ENCODE measurements at places on chromosomes 4 and X. TPM values are rescaled to one million over a fixed set of nuclear protein-coding genes. Genes with fewer than 3 reads are reported as not detected.
A peak's percentile ranks its signal among the peaks of the same experiment; 100 is the strongest.

GRCh38 chrX:72052415-72053090 lies 79.2 kb downstream of the RTL5 start:
- DNase-seq, result peak; percentile 28
- H3K4me3 ChIP-seq, result peak overlapping the region; percentile 27
- no peaks in the 10 kb centered on the region for H3K36me3 ChIP-seq
- H3K27ac ChIP-seq, result peak overlapping the region; percentile 87
- no peaks in the 10 kb centered on the region for H3K27me3 ChIP-seq

The PORCN gene
- total RNA-seq, result 14.1 TPM

The SUPT20HL1 gene
- not detected for total RNA-seq

- H3K27ac ChIP-seq, result no peak overlapping the region
- H3K27me3 ChIP-seq, result peaks cover 65% of the 10 kb centered on the region
- H3K36me3 ChIP-seq, result no peaks in the 10 kb centered on the region
- H3K4me3 ChIP-seq, result no peak overlapping the region
- H3K4me1 ChIP-seq, result peaks cover 5% of the 10 kb centered on the region
- DNase-seq, result no peak
Measured at GRCh38 chr4:139975830-139976272, 178.1 kb downstream of the MAML3 start.

- H3K4me3 ChIP-seq, result no peak overlapping the region
- no peaks in the 10 kb centered on the region for H3K36me3 ChIP-seq
- H3K27me3 ChIP-seq, result no peaks in the 10 kb centered on the region
- peaks cover 6% of the 10 kb centered on the region for H3K4me1 ChIP-seq
- no peak for DNase-seq
- no peak overlapping the region for H3K27ac ChIP-seq
Measured at GRCh38 chr4:149823769-149824221, 8.2 kb upstream of the IQCM start.

DNA sequence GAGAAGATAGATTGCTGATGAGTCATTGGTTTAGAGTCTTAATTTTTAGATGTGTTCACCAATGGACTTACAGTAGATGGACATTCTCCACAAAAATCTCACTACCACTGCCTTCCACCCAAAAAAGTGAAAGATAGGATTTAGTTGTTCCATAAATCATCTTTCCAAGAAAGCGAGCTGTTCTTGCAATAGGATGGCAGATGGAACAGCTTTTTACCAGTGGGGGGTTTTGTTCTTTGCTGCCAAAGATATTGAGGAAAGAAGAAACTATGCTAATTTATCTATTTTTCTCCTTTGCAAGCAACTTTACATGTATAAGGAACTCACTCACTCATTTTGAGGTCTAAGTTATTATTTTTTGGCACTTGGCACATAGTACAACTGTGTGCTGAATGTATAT lies 109.5 kb downstream of the ADGRL3 start:
- no peak overlapping the region for H3K4me3 ChIP-seq
- no peaks in the 10 kb centered on the region for H3K4me1 ChIP-seq
- H3K36me3 ChIP-seq, result no peaks in the 10 kb centered on the region
- H3K27ac ChIP-seq, result no peak overlapping the region
- no peak for DNase-seq

The THAP6 gene
- 15.2 TPM for total RNA-seq

- no peak overlapping the region for H3K4me3 ChIP-seq
- H3K27me3 ChIP-seq, result no peaks in the 10 kb centered on the region
- no peak for DNase-seq
Measured at GRCh38 chrX:153870288-153870690, 15.7 kb downstream of the L1CAM start.

DNA sequence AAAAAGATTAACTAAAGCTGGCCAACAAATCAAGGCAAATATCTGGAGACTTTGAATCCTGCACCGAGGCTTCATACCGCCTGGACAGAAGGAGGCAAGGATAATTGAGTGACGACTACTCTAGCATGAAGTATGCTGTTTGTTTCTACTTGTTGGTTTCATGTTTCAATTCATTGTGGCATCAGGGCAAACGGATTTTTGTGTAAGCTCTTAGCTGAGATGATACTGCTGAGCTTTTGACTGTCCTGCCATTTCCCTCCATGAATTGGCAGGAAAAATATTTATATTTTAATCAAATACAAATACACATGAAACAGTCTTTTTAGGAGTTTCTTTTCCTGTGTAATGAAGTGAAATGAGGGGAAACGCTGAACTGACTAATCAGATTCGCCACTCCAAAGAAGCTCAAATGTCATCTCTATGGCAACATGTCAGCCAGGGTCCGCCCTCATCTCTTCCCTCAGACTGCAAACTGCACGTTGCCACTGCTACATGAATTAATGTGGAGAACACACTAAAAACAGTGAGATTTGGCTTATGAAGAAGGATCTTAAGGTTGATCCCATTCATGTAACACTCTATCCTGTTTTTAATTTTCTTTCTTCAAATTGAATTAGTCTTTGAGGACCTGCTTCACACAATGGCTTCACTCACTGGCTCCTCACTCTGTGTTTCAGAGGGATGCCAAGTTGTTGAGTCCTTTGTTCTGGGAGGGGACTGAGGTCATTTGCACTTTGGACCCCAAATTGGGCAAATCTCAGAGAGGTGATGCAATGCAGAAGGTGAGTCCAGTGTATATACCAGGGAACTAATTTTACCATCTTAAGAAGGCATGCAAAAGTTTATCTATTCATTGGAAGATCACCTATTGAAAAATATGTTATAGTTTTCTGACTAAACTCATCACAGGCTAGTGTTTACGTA lies 149.6 kb upstream of the MID1 start:
- DNase-seq, result peak; percentile 21
- no peaks in the 10 kb centered on the region for H3K27me3 ChIP-seq
- no peaks in the 10 kb centered on the region for H3K36me3 ChIP-seq
- 0 out of 2 replicates have a peak overlapping the region, but pooled peaks have one; percentile 8 for H3K27ac ChIP-seq
- H3K4me3 ChIP-seq, result peak overlapping the region; percentile 9

DNA sequence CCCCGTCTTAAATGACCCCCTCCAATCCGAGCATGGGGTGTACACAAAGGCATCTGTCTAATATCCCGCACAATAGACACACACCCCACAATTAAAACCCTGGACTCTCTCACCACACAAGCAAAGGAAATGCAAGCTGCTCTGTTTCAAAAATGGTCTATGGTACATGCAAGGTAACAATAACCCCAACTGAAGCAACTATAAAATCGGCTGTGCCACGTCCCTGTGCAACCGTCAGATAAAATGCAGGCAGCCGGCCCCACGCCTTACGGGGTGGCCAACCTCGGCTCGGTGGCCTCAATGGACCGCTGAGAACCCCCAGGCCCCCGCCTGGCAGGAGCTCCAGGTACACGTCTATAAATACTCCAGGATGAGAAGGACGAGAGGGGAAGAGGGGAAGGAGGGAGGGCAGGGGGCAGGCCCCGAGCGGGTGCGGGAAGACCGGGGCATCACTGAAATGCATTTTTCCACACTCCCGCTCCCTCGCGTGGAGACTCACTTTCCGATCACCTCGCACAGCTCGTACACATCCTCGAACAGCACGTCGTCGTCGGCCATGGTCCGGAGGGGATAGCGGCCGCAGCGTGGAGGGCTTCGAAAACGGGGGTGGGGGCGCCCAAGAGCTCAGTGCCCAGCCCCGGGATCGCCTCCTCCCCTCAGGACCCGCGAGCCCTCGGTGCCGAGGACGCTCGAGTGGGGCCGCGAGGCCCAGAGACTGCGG lies 763 bp downstream of the CASK start:
- peak; percentile 11 for DNase-seq
- H3K4me1 ChIP-seq, result peaks cover 8% of the 10 kb centered on the region
- H3K4me3 ChIP-seq, result peak overlapping the region; percentile 77
- no peaks in the 10 kb centered on the region for H3K27me3 ChIP-seq

The HMGN5 gene
- 5.2 TPM for total RNA-seq

The CEP44 gene
- 20.4 TPM for total RNA-seq

- no peak overlapping the region for H3K4me3 ChIP-seq
- no peak for DNase-seq
- no peaks in the 10 kb centered on the region for H3K27me3 ChIP-seq
- H3K27ac ChIP-seq, result no peak overlapping the region
- H3K36me3 ChIP-seq, result no peaks in the 10 kb centered on the region
Measured at GRCh38 chrX:130497531-130497930, 95.7 kb downstream of the RBMX2 start.

- H3K4me1 ChIP-seq, result peaks cover 8% of the 10 kb centered on the region
- no peaks in the 10 kb centered on the region for H3K36me3 ChIP-seq
- DNase-seq, result no peak
- H3K27me3 ChIP-seq, result no peaks in the 10 kb centered on the region
- no peak overlapping the region for H3K4me3 ChIP-seq
Measured at GRCh38 chr4:52912608-52913007, 50.5 kb downstream of the RASL11B start.

GRCh38 chr4:91256043-91256442 lies 1047.7 kb upstream of the GRID2 start:
- H3K4me1 ChIP-seq, result 0 out of 2 replicates have a peak, but pooled peaks cover 4% of the 10 kb centered on the region
- H3K27me3 ChIP-seq, result no peaks in the 10 kb centered on the region
- peaks cover 9% of the 10 kb centered on the region for H3K36me3 ChIP-seq
- peak overlapping the region; percentile 81 for H3K27ac ChIP-seq
- H3K4me3 ChIP-seq, result no peak overlapping the region
- peak; percentile 82 for DNase-seq

The ARMCX4 gene
- 13.3 TPM for total RNA-seq

The ATG4A gene
- total RNA-seq, result 2.8 TPM

- DNase-seq, result peak; percentile 54
- H3K4me1 ChIP-seq, result peaks cover 22% of the 10 kb centered on the region
- no peaks in the 10 kb centered on the region for H3K27me3 ChIP-seq
- H3K36me3 ChIP-seq, result no peaks in the 10 kb centered on the region
Measured at GRCh38 chrX:94051926-94052325, 377.9 kb downstream of the FAM133A start.

The SLITRK4 gene
- 4.0 TPM for total RNA-seq

The CXXC4 gene
- 3.0 TPM for total RNA-seq

- H3K4me1 ChIP-seq, result peaks cover 28% of the 10 kb centered on the region
- peak overlapping the region; percentile 76 for H3K27ac ChIP-seq
- peak; percentile 34 for DNase-seq
- H3K27me3 ChIP-seq, result no peaks in the 10 kb centered on the region
- peak overlapping the region; percentile 9 for H3K4me3 ChIP-seq
Measured at GRCh38 chr4:111650146-111650545, 495.1 kb upstream of the FAM241A start.

GRCh38 chr4:186149872-186150271 lies 41.5 kb upstream of the CYP4V2 start:
- H3K27ac ChIP-seq, result no peak overlapping the region
- no peak overlapping the region for H3K4me3 ChIP-seq
- peak; percentile 80 for DNase-seq

The GSX2 gene
- total RNA-seq, result not detected

The PCDH10 gene
- total RNA-seq, result 4.0 TPM

GRCh38 chrX:19613645-19614323 lies 98.5 kb upstream of the MAP3K15 start:
- H3K4me3 ChIP-seq, result no peak overlapping the region
- DNase-seq, result no peak
- H3K4me1 ChIP-seq, result no peaks in the 10 kb centered on the region
- H3K27me3 ChIP-seq, result no peaks in the 10 kb centered on the region

DNA sequence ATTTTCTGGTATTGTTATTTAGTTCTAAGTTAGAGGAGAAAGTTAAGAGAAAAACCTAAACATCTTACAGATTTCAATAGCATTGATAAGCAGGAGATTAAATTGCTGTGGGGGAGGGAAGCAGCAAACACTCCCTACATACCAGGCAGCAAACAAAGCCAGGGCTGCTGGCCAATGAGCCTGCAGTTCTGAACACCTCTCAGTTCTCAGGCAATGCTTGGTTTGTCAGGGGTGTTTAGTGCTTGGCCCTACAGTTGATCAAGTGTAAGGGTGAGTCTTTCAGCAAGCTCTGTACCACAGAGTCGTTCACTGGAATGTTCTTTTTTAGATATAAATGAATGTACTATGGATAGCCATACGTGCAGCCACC lies 38.6 kb downstream of the EGFL6 start:
- no peak for DNase-seq
- no peak overlapping the region for H3K27ac ChIP-seq
- no peaks in the 10 kb centered on the region for H3K36me3 ChIP-seq
- no peak overlapping the region for H3K4me3 ChIP-seq

DNA sequence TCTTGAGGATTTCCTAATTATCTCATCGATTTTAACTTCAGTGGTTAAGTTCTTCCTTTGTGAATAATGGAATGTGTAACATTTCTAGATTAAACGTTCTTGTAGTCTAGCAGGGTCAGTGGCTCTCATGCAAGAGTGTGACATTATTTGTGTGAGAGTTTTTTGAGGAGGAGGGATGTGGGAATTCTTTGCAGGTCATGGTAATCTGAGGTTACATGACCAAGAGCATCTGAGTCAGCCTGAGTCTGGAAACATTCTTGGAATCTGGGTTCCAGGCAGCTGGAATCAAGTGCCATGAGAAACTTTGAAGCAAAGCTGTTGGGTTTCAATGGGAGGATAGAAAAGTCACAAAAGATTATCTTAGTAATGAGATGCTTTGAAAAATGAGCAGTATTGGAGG lies 49.5 kb downstream of the GK start:
- no peaks in the 10 kb centered on the region for H3K27me3 ChIP-seq
- no peak overlapping the region for H3K4me3 ChIP-seq
- H3K36me3 ChIP-seq, result no peaks in the 10 kb centered on the region
- no peaks in the 10 kb centered on the region for H3K4me1 ChIP-seq

- H3K36me3 ChIP-seq, result no peaks in the 10 kb centered on the region
- H3K27me3 ChIP-seq, result no peaks in the 10 kb centered on the region
- H3K4me1 ChIP-seq, result no peaks in the 10 kb centered on the region
- no peak overlapping the region for H3K4me3 ChIP-seq
Measured at GRCh38 chr4:138267835-138268234, 25.7 kb upstream of the SLC7A11 start.

- no peak overlapping the region for H3K27ac ChIP-seq
- no peaks in the 10 kb centered on the region for H3K36me3 ChIP-seq
- H3K27me3 ChIP-seq, result no peaks in the 10 kb centered on the region
- no peak overlapping the region for H3K4me3 ChIP-seq
- DNase-seq, result no peak
Measured at GRCh38 chrX:94655180-94655579, 981.2 kb downstream of the FAM133A start.

DNA sequence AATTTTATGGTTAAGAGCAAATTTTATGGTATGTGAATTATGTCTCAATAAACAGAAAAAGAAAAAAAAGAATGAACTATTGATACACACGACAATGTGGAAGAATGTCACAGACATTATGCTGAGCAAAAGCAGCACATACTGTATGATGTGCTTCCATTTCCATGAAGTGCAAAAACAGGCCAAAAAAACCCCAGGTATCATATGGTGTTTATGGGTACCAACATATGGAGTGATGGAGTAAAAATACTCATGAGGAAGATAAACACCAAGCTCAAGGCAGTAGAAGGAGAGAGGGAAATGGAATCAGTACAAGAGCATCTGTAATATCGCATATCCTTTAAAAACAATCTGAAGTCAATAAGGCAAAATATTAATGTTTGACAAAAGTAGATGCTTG lies 4.2 kb upstream of the GATA1 start:
- no peak overlapping the region for H3K4me3 ChIP-seq
- no peaks in the 10 kb centered on the region for H3K4me1 ChIP-seq
- no peaks in the 10 kb centered on the region for H3K36me3 ChIP-seq
- no peaks in the 10 kb centered on the region for H3K27me3 ChIP-seq
- H3K27ac ChIP-seq, result no peak overlapping the region

The APELA gene
- total RNA-seq, result 153 TPM

The PPP2R2C gene
- total RNA-seq, result 7.6 TPM

- H3K27me3 ChIP-seq, result no peaks in the 10 kb centered on the region
- H3K27ac ChIP-seq, result no peak overlapping the region
- H3K36me3 ChIP-seq, result no peaks in the 10 kb centered on the region
- DNase-seq, result no peak
- H3K4me1 ChIP-seq, result 0 out of 2 replicates have a peak, but pooled peaks cover 5% of the 10 kb centered on the region
Measured at GRCh38 chrX:154987940-154988339, 34.6 kb downstream of the F8 start.

Measured in GM23338 (cell line).